ENCODE measurements at places on chromosomes 6 and 20. TPM values are rescaled to one million over a fixed set of nuclear protein-coding genes. Genes with fewer than 3 reads are reported as not detected.
A peak's percentile ranks its signal among the peaks of the same experiment; 100 is the strongest.

- peaks cover 18% of the 10 kb centered on the region for H3K27me3 ChIP-seq
- no peaks in the 10 kb centered on the region for H3K4me1 ChIP-seq
- no peak overlapping the region for H3K27ac ChIP-seq
- no peak overlapping the region for H3K4me3 ChIP-seq
Measured at GRCh38 chr6:50815436-50816114, 3.1 kb upstream of the TFAP2B start.

- no peaks in the 10 kb centered on the region for H3K36me3 ChIP-seq
- no peaks in the 10 kb centered on the region for H3K27me3 ChIP-seq
- DNase-seq, result no peak
Measured at GRCh38 chr6:52566201-52566600, 10.7 kb downstream of the TRAM2 start.

DNA sequence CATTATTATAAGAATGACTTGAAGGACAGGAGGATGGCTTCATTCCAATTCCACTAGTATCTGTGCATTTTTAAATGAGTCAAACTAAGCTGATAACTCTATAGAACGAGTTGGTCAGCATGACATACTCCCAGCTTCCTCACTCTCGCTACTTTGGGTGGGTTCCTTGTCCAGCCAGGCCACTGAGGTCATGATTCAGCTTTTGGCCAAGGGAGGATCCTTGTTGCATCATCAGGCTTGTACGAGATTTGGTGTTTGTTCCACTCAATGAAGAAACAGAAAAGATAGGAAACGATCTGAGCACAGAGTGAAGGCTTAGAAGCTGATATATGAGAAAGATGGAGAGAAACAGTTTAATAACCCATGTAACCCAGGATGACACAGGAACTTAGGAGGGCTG lies 19.8 kb downstream of the NEDD9 start:
- H3K36me3 ChIP-seq, result peaks cover 34% of the 10 kb centered on the region
- no peak for DNase-seq
- H3K4me1 ChIP-seq, result peaks cover 4% of the 10 kb centered on the region
- H3K4me3 ChIP-seq, result no peak overlapping the region
- H3K27me3 ChIP-seq, result no peaks in the 10 kb centered on the region
- no peak overlapping the region for H3K27ac ChIP-seq

The SLC17A2 gene
- polyA plus RNA-seq, result 0.04 TPM

- H3K4me1 ChIP-seq, result peaks cover 2% of the 10 kb centered on the region
- H3K27ac ChIP-seq, result no peak overlapping the region
- no peaks in the 10 kb centered on the region for H3K36me3 ChIP-seq
- DNase-seq, result peak; percentile 52
Measured at GRCh38 chr6:47631269-47631772, 67.1 kb upstream of the ADGRF4 start.

DNA sequence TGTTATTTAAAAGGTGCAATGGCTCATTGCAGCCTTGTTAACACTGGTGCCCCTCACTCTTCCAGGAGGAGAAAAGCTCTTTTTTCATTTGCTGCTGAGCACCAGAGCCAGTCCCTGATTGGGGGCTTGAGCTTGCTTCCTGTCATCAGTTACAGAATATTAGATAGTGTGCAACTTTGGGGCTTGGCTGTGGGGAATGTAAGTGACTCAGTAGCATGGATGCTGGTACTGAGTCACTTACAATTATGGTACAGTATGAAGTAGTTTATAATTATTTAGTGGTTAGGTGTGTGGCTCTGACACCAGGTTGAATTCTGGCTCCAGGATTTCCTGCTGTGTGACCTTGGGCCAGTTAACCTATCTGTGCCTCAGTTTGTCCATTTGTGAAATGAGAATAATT lies 37.6 kb downstream of the ANKS1A start:
- H3K27me3 ChIP-seq, result no peaks in the 10 kb centered on the region
- H3K4me1 ChIP-seq, result no peaks in the 10 kb centered on the region
- no peak overlapping the region for H3K27ac ChIP-seq
- no peak overlapping the region for H3K4me3 ChIP-seq
- no peak for DNase-seq
- H3K36me3 ChIP-seq, result no peaks in the 10 kb centered on the region

DNA sequence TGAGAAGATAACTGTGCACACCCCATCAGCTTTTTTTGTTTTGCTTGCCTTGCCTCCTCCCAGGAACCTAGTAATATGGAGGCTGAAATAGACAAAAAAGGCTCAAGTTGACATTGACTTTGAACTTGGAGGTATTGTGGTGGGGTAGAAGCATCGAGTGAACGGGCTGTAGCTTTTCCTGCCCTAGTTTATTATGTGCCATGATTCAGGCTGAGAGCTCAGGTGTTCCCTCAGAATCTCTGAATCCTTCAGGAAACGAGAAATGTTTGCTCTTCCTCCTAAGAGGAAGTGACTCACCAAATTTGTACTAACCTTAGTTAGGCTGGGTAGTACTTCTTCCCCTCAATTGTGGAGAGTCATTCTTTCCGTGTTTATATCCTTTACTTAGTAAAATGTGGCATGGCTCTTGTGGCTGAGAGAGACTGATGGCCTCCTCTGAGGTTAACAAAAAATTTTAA lies 98.8 kb downstream of the SASH1 start:
- no peaks in the 10 kb centered on the region for H3K27me3 ChIP-seq
- peaks cover 11% of the 10 kb centered on the region for H3K36me3 ChIP-seq
- H3K27ac ChIP-seq, result peak overlapping the region; percentile 5
- no peak for DNase-seq

DNA sequence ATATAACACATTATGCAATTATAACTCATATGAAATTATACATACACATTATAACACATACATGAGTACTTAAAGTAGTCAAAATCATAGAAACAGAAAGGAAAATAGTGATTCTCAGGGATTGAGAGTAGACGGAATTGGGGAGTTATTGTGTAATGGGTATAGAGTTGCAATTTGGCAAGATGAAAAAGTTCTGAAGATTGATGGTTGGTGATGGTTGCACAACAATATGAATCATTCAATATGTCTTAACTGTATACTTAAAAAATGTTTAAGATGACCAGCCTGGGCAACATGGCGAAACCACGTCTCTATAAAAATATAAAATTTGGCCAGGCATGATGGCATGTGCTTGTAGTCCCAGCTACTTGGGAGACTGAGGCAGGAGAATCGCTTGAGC lies 372.7 kb downstream of the CDKAL1 start:
- no peaks in the 10 kb centered on the region for H3K36me3 ChIP-seq
- H3K27ac ChIP-seq, result no peak overlapping the region
- no peaks in the 10 kb centered on the region for H3K27me3 ChIP-seq
- no peak for DNase-seq
- H3K4me1 ChIP-seq, result no peaks in the 10 kb centered on the region
- H3K4me3 ChIP-seq, result no peak overlapping the region

GRCh38 chr20:62220666-62221568 lies 839 bp upstream of the HRH3 start:
- no peaks in the 10 kb centered on the region for H3K36me3 ChIP-seq
- no peak for DNase-seq
- H3K27me3 ChIP-seq, result peaks cover 29% of the 10 kb centered on the region
- H3K4me3 ChIP-seq, result no peak overlapping the region
- H3K4me1 ChIP-seq, result no peaks in the 10 kb centered on the region

GRCh38 chr6:152552616-152553209 lies 84.4 kb downstream of the SYNE1 start:
- H3K4me1 ChIP-seq, result no peaks in the 10 kb centered on the region
- peak; percentile 17 for DNase-seq
- H3K27me3 ChIP-seq, result no peaks in the 10 kb centered on the region
- no peak overlapping the region for H3K4me3 ChIP-seq
- H3K27ac ChIP-seq, result no peak overlapping the region

The GRM1 gene
- 0.03 TPM for polyA plus RNA-seq

The CD40 gene
- 2.0 TPM for polyA plus RNA-seq

The TSBP1 gene
- not detected for polyA plus RNA-seq

The MAS1 gene
- not detected for polyA plus RNA-seq

GRCh38 chr6:2274981-2275891 lies 29.8 kb upstream of the GMDS start:
- H3K27me3 ChIP-seq, result no peaks in the 10 kb centered on the region
- H3K4me1 ChIP-seq, result no peaks in the 10 kb centered on the region
- DNase-seq, result no peak
- no peak overlapping the region for H3K27ac ChIP-seq
- H3K36me3 ChIP-seq, result no peaks in the 10 kb centered on the region

The ZSCAN12 gene
- polyA plus RNA-seq, result 1.6 TPM

DNA sequence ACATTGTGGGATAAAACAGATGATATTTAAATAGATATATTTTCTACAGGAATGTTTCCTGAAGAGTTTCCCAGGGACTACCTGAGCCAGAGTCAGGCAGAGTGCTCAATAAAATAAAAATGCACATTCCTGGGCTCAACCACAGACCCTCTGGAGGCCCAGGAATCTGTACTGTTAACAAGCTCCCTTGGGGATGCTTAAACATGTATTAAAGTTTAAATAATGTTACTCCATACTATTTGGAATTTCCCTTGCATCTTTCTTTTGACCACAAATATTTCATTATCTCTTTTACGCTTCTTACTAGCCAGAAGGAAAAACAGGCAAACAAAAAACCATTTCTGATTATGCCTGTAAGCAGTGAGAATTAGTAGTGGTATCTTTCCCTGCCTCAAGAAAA lies 42.3 kb downstream of the GPR63 start:
- DNase-seq, result no peak
- H3K27me3 ChIP-seq, result no peaks in the 10 kb centered on the region
- no peaks in the 10 kb centered on the region for H3K36me3 ChIP-seq
- H3K4me3 ChIP-seq, result no peak overlapping the region

DNA sequence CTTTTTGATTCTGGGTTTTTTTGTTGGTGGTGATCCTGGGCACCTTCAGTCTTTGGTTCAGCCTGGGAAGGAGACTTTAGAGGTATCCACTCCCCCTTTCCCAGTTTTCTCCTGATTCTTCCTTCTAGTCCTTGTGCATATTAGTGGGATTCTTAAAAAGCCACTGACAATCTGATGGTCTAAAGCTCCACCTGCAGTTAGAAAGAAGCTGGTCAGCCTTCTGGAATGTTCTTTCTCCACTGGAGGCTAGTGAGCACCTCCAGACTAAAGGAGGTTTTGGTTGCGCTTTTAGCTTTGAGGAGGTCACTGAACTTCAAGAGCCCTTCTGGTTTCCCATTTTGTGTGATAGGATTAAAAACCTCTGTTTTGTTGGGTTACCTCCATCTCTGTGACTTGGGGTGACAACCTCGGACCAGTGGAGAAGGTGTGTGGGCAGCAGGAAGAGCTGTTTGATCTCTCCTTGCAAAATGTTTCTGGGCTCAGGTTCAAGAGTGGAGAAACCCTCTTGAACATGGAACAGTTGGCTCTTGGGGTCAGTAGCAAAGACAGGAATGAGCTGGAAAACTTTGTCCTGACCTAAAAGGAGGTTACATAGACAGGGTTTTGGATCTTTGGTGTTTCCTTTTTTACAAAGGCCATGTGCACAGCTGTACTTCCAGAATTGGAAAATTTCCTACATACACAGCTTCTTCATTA lies 29.0 kb downstream of the JARID2 start:
- no peaks in the 10 kb centered on the region for H3K27me3 ChIP-seq
- H3K27ac ChIP-seq, result peak overlapping the region; percentile 11
- DNase-seq, result no peak
- H3K36me3 ChIP-seq, result no peaks in the 10 kb centered on the region
- H3K4me3 ChIP-seq, result no peak overlapping the region

DNA sequence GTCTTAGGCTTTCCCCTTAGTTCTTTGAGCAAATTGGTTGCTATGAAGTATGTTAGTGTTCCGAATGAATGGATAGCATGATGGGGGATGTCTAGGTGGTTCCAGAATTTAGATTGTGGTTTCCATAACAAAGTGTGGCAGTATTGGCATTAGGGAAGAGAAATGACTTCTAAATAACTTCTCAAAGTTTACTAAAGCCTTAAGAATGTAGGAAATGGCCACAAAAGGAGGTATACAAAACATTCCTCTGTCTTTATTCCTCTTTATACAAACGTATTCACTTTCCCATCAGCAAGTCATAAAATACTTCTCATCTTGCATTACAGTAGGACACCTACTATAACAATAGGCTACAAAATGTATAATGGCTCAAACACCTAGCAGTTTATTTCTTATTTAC lies 279.6 kb downstream of the ESR1 start:
- no peaks in the 10 kb centered on the region for H3K36me3 ChIP-seq
- H3K4me1 ChIP-seq, result no peaks in the 10 kb centered on the region
- no peak overlapping the region for H3K27ac ChIP-seq
- H3K4me3 ChIP-seq, result no peak overlapping the region
- no peaks in the 10 kb centered on the region for H3K27me3 ChIP-seq

- H3K4me1 ChIP-seq, result peaks cover 17% of the 10 kb centered on the region
- no peak for DNase-seq
- no peaks in the 10 kb centered on the region for H3K36me3 ChIP-seq
Measured at GRCh38 chr6:167116838-167117228, 6.1 kb upstream of the CCR6 start.

- H3K27me3 ChIP-seq, result no peaks in the 10 kb centered on the region
- H3K4me1 ChIP-seq, result peaks cover 2% of the 10 kb centered on the region
- H3K36me3 ChIP-seq, result no peaks in the 10 kb centered on the region
Measured at GRCh38 chr6:81933089-81933488, 180.6 kb upstream of the TENT5A start.

The CPNE5 gene
- 10.8 TPM for polyA plus RNA-seq

DNA sequence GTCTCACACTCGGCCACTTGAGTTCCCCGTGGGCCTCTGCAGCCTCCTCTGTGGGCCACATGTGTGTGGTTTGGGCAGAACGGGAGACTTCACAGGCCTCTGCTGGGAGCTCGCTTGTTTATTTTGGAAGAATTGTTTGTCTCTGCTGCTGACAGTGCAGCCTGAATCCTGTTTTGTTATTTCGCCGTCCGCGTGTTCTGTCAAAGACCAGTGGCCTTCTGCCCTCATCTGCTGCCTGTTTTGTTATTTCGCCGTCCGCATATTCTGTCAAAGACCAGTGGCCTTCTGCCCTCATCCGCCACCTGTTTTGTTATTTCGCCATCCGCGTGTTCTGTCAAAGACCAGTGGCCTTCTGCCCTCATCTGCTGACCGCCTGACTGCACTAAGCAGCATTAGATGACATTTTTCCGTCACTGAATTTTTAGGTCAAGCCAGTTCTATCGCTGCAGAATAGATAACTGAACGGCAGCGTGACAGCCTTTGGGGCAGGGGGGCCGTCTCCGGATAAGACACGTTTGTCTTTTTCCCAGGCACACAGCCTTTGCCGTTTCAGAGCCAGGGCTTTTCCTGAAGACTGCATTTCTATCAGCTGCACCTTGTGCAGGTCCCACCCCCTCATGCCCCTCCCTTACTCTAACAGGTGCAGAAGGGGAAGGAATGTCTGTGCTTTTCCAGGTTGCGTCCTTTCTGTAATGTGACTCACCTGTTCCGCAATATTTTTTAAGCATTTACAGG lies 158.5 kb upstream of the AFDN start:
- peaks cover 3% of the 10 kb centered on the region for H3K4me1 ChIP-seq
- peak; percentile 79 for DNase-seq
- no peaks in the 10 kb centered on the region for H3K27me3 ChIP-seq
- H3K4me3 ChIP-seq, result no peak overlapping the region
- no peak overlapping the region for H3K27ac ChIP-seq

All from small intestine (tissue), 16 donors.